ENCODE measurements at places on chromosomes 6 and 20. TPM values are rescaled to one million over a fixed set of nuclear protein-coding genes. Genes with fewer than 3 reads are reported as not detected.

SYTL3 gene
- 1.1 TPM for total RNA-seq

ARFGEF3 gene
- 23.8 TPM for total RNA-seq

AKAP7 gene
- 15.3 TPM for total RNA-seq

PCK1 gene
- total RNA-seq = 272 TPM

BIRC7 gene
- not detected for total RNA-seq

C6orf120 gene
- 28.7 TPM for total RNA-seq

CENPB gene
- 93.3 TPM for total RNA-seq

DPPA5 gene
- total RNA-seq = not detected

UBE2C gene
- total RNA-seq = 23.7 TPM

EDN3 gene
- total RNA-seq = 11.7 TPM

KCNS1 gene
- not detected for total RNA-seq

GRM1 gene
- total RNA-seq = not detected

RRP36 gene
- 35.5 TPM for total RNA-seq

ELOVL2 gene
- total RNA-seq = 0.11 TPM

PRSS35 gene
- total RNA-seq = 0.11 TPM

SNTA1 gene
- total RNA-seq = 5.7 TPM

SAMD3 gene
- 5.1 TPM for total RNA-seq

SLC52A3 gene
- 15.6 TPM for total RNA-seq

HFE gene
- 11.8 TPM for total RNA-seq

NHLRC1 gene
- total RNA-seq = 1.6 TPM

GLP1R gene
- total RNA-seq = not detected

LPA gene
- 0.15 TPM for total RNA-seq

DLK2 gene
- total RNA-seq = 0.19 TPM

Measured in colonic mucosa (tissue), 4 donors.